EL (cell line): ENCODE measurements at places on chromosomes 13 and 19.
A peak's percentile ranks its signal among the peaks of the same experiment; 100 is the strongest.

GRCh38 chr19:41427647-41428480, 690 bp upstream of the B3GNT8 start:
- peak; percentile 10 for DNase-seq

DNA sequence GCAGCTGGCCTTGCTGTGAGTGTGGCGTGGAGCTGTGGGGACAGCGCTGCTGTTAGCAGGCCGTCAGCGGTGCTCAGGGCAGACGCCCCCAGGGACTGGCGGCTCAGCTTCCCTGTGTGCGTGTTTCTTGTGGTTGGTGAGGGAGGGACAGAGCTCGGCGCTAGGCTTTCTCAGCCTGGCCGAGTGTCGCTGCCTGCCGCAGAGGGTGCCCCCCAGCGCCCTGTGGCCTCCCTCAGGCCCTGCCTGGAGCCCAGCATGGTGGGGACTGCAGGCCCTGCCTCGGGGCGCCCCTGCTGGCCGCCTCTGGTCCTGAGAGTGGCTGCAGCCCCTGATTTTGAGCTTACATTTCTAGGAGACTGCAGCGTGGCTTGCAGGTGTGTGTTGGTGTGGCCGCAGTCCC, 35.5 kb downstream of the DOT1L start:
- DNase-seq, result no peak

- DNase-seq, result peak; percentile 34
These were observed 783 bp downstream of the RHPN2 start for GRCh38 chr19:33063753-33064457.

- no peak for DNase-seq
These were observed 522.3 kb upstream of the NBEA start for GRCh38 chr13:34419755-34420154.

DNA sequence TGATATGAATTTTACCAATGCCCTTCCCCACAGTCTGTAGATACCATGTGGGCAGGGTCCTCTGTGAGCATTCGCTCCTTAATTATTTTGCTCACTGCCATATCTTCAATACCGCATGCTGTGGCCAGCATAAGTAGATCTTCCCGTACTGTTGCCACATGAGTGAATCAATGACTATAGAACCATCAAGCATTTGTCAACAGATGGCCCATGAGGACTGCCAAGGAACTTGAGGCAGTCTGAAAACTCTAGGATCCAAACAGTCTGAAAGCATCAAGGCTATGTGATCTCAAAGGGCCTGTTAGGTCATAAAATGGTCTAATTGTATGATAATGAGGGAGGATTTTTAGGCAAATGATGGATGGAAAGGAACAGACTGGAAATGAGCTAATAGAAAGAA, 27.4 kb upstream of the GPR12 start:
- no peak for DNase-seq

DNA sequence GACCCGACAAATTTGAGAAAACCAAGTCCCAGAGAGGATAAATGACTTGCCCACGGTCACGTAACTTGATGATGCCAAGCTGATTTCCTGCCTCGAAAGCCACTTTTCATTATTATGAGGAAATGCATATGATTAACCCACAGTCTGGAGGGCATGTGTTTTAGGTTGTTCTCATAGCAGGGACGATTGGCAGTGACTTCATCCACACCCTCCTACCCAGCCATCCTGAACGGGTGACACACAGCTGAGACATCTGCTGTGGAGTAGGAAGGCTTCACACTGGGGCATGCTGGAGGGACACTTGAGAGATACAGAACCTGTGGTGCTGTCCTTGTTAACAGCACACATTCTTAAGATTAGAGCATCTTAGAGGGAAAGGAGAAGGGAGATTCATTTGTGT, 65.4 kb upstream of the WDFY2 start:
- peak; percentile 81 for DNase-seq
